NCI-H460 (cell line): ENCODE measurements at places on chromosomes 2 and 18.

DNA sequence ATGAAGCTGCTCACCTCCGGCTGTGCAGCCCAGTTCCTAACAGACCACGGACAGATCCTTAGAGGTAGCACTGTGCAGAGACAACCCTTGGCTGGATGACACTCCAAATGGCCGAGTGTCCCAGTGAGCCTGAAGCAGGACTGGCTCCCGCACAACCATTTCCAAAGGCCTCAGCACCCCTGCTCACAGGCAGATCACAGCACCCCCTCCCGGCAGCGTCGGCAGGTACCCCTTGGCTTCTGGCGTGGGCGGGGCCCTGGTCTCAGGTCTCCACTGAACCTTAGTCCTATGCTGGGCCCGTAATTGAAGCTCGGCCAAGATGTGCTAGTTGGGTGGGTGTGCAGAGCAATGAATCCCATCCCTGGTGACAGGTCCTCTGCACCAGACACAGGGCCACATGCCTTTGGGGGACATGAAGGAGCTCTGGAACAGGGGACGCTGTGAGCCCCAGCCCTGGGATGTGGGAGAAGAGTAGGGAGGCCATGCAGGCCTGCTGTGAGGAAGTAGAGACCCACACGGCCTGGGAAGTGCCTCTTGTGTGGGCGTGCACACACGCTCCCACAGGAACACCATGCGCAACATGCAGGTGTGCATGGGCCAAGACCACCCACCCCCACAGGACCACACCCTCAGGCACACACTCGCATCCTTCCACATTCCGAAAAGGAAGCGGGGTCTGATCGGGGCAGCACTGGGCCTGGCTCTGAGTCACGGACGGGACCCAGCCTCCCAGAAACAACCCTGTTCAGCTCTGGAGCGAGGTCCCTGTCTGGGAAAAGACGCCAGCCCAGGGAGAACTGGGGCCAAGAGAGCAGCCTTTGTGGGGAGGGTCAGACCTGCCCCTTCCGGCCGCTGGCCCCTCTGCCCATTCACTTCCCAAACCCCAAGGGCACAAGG lies 2.8 kb downstream of the DUSP2 start:
- no peak for DNase-seq

DNA sequence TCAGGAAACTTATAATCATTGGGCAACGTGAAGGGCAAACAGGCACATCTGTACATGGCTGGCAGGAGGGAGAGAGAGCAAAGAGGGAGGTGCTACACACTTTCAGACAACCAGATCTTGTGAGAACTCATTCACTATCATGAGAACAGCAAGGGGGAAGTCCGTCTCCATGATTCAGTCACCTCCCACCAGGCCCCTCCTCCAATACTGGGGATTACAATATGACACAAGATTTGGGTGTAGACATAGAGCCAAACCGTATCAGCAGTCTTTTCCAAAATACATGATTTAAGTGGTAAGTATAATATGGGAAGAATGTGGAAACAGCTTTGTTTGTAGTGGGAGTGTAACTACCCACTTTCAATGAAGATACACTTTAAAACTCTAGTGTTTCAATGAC lies 65.0 kb downstream of the EPB41L5 start:
- no peak for DNase-seq

GRCh38 chr2:160366474-160366873 lies 127.1 kb downstream of the RBMS1 start:
- DNase-seq: no peak

- DNase-seq: no peak
These were observed 112.5 kb downstream of the ZNF532 start for GRCh38 chr18:58977223-58977622.

- no peak for DNase-seq
These were observed 32.5 kb upstream of the NT5DC4 start for GRCh38 chr2:112688086-112688880.
